ENCODE measurements at places on chromosomes 6 and 20.

- no peak for DNase-seq
Observed at GRCh38 chr20:24379484-24379927, 89.9 kb upstream of the SYNDIG1 start.

DNA sequence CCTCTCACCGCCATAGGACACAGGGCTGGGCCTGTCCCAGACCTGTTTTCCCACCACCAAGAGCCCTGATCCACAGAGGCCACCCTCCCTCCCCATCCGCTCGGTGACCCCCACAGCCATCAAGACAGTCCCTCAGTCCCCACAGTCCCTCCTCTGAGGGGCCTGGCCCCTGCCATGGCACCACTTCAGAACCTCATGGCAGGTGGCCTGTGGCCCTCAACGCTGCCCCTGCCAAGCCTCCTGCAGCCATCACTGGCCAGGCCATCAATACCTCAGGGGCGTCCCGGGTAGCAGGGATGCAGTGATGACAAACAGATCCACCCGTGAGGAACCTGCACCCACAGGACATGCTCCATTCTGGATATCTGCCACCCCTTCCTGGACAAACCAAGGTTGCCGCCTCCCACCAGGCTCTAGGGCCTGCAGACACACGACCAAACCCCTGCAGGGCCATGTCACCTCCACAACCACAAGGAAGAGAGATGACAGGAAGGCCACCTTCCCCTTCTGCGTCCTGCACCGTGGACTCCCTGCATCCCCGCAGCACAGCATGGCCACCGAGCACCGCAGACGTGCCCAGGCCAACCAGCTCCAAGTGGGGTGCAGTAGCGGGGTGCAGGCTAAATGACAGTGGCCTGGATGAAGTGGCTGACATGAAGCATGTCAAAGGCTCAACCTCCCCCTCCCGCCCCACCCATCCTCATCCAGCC lies 14.0 kb downstream of the TAF4 start:
- no peak for DNase-seq

GRCh38 chr6:106972500-106972899 lies 2.0 kb downstream of the CD24 start:
- peak; percentile 43 for DNase-seq

DNA sequence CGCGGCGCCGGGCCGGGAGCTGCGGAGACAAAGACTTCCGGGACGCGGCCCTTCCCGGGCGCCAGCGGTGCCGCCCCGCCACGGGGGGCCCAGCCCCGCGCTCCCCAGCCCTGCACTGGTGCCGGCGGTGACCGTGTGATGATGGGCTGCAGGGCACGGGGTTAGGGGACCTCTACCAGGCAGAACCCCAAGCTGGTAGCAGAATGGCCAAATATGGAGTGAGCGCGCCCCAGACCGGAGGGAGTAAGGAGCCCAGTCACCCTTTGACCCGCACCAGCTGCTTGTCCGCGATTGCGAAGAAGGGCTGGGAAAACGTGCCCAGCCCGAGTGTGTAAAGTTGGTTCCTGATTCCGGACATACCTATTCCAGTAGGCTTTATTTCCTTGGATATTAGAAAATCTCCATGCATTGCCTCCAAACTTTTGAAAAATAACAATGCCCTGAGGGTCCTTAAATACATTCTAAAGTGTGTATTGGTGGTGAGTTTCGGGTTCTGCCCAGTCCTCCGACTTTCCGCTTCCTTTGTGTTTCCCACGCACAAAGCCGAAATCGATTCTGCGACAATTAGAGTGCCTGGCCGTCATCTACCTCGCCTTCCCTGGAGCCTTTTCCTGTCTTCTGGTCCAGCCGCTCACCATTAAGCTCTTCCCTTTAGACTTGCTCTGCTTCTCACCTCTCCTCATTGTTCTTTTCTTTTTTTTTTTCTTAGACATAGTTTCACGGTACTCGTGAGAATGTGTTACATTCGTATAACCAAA lies 1.1 kb downstream of the ABRACL start:
- DNase-seq, result peak; percentile 38

- DNase-seq, result no peak
Observed at GRCh38 chr6:149825292-149825691, 38.9 kb downstream of the LRP11 start.

DNA sequence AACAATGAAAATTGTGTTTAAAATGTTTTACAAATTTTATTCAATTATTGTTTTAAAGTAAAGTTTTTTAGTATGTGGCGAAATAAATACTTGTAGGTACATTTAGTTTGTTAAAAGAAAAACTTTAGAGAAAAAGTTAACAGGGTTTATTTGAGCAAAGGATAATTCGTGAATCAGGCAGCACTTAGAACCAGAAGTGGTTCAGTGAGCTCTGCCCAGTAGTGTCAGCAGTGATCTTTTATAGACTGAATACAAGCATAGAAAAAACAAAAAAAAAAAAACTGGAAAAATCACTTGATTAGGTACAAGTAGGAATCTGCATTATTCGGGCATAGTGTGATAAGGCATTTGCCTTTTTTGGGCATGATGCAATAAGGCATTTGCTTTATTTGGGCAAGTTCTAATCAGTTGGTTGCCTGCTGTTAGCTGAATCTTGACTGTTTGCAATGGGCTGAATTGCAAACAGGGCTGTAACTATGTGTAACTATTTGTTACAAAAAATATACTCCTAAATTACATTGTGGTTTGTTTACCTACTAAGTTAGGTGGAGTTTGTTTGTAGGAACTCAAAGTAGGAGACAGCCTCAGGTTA lies 122.9 kb upstream of the MMS22L start:
- no peak for DNase-seq

DNA sequence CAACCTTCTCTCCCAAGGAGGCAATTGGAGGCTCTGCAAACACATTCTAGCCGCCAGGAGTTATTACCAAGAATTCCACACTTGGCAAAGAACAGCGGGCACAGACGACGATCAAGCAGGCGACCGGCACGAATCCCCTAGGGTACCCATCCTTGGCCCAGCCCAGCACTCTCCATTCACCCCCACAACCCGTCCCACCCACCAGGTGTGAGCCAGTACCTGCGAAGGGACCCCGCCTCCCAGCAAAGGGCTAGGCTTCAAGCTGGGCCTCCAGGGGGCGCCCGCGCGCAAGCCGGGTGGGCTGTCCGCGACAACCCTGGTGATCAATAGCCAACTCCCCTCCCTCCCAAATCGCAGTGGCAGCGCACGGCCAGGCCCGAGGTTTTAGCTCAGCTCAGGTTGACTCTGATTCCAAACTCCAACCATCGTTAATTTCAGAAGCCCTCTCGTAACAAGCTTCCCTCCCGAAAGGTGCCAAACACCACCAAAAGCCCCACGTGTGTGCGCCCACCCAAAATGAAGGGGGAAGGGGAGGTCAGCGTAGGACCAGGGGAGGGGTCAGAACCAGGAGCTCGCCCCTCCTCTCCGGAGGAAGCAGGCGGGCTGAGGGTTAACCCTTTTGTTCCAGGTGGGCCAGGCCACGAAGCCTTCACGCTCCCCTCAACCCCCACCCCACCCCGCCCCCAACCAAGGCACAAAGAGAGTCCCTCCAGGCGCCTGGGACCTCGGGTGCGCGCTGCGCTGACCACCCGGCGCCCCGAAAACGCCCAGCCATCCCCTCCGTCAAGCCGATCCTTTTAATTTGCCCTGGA lies 2.1 kb downstream of the SALL4 start:
- peak; percentile 99 for DNase-seq

GRCh38 chr6:21144928-21145327 lies 448.6 kb upstream of the SOX4 start:
- DNase-seq, result no peak

GRCh38 chr20:9128568-9128967 lies 59.7 kb downstream of the PLCB4 start:
- DNase-seq, result no peak

GRCh38 chr20:38515631-38516030 lies 43.0 kb downstream of the RALGAPB start:
- DNase-seq, result no peak

DNA sequence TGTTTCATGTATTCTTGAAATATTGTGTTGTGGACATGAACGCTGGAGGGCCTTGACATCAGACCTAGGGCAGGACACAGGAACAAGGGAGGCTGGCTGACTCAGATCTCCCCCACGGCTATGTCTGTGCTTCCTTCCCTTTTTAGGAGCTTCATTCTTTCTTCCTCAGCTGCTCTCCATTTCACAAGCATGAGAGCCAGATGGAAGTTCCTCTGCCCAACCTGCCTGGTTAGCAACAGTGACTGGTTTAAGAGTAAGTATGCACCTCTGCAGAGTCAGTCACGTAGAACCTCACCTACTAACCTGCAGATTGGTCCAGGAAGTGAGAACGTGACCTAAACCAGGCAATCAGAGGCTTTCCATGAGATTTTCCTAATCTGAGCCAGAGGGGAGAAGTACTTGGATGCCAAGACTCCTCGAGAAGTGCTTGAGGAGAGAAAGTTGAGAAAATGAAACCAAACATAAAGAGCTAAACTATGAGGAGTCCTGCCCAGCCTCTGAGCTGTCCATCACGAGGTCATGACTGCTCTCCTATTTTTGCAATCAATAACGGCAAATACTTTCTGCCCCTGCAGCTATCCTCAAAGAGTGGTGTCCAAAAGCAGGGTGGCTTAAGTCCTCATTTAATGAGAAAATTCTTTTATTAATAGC lies 465.2 kb upstream of the CITED2 start:
- no peak for DNase-seq

All from HuH-7.5 (cell line).